ENCODE measurements at places on chromosomes 6 and 20.

- no peak for DNase-seq
Observed at GRCh38 chr6:12555267-12555666, 161.3 kb upstream of the PHACTR1 start.

DNA sequence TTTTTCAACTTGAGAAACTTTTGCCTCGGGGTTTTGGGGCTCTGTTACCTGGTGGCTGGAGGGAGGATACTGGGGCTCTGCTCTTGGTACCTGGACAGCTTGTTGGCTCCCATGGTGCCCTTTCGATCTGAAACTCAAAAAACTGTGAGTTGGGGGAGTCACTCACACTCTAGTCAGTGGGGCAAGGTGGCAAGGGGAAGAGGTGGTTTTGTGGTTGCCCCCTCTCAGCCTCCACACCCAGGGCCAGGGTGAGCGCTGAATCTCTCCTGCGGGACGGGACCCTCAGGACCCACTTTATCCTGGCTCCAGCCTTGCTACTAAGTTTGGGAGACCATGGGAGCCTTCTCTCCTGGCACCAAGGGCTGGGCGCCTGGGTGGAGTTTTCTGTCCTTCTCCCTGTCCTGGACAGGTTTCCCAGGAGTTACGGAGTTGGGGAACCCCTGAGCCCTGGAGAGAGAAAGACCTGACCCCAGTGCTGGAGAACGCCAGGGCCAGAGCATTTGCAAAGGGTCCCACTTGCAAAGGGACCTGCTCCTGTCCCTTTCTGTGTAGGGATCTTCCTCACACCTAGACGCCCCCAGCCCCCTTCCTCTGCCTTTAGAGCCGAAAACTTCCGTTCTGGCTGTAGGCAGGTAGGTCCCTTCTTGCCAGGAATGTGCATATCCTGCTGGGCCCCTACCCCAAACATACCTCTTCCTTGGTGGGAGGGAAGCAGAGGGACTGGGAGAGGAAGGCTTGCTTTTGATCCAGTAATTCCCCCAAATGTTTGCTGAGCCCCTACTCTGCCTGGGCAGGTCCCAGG lies 2.9 kb downstream of the FOXP4 start:
- DNase-seq: no peak

DNA sequence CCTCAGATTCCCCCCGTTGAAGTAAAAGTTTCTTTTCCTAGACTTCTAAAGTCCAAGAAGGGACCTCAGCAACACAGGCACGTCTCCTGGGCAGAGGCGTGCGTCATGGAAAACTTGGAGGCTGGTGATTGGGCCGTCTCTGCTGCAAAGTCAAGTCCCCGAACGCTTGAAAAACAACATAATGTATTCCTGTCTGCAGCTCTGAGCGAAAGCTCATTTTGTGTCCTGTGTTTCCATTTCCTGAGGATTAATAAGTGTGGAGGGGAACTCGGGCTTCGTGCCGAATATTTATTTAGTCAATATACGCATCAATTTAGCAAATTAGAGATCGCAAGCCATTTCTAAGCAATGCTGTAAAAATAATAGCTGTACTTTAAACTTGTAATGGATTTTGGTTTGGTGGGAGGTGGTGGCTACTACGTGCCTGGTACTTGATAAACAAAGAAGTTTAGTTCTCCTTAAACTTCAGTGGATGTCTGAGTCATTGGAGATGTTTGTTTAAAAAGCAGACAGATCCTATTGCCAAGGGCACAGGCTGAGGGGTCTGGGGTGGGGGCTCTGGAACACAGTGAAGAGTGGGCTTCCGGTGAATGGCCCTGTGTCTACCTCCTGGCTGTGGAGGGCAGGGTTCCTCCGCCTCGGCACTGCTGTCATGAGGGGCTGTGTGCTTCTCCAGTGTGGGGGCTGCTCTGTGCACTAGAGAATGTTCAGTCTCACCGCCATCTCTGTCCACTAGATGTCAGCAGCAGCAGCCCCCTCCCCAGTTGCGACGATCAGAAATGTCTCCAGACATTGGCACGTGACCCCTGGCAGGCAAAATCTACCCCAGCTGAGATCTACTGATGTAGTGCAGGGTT lies 21.8 kb downstream of the PCK1 start:
- DNase-seq: no peak

GRCh38 chr6:41640426-41640825 lies 2.2 kb downstream of the MDFI start:
- no peak for DNase-seq

- DNase-seq: no peak
Observed at GRCh38 chr6:31720196-31720770, 1.3 kb downstream of the LY6G6C start.

- no peak for DNase-seq
Observed at GRCh38 chr6:54559136-54559535, 250.9 kb downstream of the TINAG start.
